ENCODE measurements at places on chromosomes 11 and 22. TPM values are rescaled to one million over a fixed set of nuclear protein-coding genes. Genes with fewer than 3 reads are reported as not detected.

Gene FGF4
- not detected for total RNA-seq

Gene MUC5B
- not detected for total RNA-seq

GRCh38 chr22:44952863-44953746 lies 56.7 kb downstream of the PHF21B start:
- no peak for DNase-seq

GRCh38 chr11:73367482-73368024 lies 8.6 kb upstream of the RELT start:
- no peak for DNase-seq

DNA sequence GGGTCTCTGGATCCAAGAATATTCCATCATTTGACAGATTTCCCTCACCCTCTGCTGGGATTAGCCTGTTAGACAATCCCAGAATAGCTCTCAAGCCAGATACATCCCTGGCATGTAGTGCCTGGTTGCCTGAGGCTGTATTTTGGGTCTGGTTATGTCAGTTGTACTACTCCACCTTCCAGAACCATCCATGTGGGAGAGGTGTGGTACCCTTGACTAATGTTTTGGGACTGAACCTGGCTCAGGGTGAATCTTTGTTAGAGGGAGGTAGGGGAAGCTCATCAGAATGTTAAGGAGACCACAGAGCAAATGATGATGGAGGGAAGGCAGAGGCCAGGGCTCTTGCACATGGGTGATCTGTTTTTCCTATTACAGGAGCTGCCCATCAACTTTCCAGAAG lies 5.2 kb downstream of the C11orf52 start:
- DNase-seq, result no peak

DNA sequence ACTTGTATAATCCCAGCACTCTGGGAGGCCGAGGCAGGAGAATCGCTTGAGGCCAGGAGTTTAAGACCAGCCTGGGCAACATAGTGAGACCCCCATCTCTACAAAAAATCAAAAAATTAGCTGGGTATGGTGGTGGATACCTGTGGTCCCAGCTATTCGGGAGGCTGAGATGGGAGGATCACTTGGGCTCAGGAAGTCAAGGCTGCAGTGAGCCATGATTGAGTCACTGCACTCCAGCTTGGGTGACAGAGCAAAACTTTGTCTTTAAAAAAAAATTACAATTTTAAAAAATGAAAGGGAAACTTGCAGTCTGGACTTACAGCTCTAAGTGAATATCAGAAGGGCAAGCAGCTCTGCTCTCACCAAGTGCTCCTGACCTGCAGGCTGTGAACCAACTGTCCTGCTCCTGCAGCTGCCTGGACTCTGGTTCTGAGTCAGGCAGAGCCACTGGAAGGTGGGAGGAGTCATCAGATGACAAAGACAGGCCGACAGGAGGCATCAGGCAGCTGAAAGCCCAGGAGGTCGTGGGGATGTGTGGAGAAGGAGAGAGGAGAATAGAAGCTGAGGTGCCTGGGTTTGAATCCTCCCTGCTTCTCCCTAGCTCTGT lies 9.6 kb downstream of the SMTNL1 start:
- no peak for DNase-seq
